ENCODE measurements at places on chromosomes 2 and 18.
A peak's percentile ranks its signal among the peaks of the same experiment; 100 is the strongest.

- no peak for DNase-seq
Observed at GRCh38 chr2:149892563-149892962, 305.0 kb upstream of the MMADHC start.

DNA sequence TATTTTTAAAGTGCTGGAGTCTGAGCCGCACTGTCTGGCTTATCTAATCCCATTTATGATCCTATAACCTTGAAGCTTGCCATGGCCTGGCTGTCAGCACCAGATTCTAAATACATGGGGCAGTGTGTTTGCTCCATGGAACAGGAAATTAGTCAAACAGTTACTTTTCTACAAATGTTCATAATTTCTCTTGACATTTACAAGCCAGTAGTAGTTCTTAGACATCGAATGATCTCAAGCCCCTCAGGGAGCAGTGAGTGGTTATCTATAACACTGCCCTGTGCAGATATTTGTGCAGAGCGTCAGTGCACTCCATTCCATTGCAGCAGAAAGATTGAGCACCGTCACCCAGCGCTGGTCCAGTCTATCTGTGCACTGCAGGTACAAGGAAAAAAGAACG, 205.2 kb downstream of the AGPS start:
- no peak for DNase-seq

- peak; percentile 45 for DNase-seq
Observed at GRCh38 chr2:189165656-189166380, 13.7 kb downstream of the COL5A2 start.

DNA sequence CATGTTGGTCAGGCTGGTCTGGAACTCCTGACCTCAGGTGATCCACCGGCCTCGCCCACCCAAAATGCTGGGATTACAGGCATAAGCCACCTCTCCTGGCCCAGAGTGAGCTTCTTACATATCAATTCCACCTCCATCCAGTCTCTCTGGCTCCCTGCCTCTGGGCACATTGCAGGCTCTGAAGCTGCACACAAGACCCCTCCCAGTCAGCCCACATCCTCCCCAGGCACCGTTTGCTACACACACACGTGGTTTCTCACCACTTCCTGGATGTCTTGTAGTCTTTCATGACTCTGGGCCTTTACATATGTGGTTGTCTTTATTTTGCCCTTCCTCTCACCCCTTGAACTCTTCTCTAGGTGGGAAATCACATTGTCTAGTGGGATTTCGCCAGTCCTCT, 64.0 kb upstream of the CABLES1 start:
- DNase-seq = no peak

DNA sequence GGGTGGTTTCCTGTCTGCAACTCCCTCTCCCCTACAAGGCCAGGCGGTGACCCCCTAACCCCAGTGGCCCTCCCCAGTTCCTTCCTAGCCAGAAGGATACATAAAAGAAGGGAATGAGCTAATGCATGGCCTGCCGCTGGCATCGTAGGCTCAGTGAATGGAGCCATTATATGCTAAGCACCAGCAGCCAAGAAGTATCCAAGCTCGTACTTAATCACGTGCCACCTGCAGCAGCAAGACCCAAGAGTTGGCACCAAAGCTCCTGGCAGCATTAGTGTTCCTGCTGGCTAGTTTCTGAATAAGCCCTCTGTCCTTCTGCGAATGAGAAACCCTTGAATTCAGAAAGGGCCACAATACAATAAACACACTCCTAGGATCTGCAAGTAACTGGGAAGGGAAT, 4.3 kb downstream of the DBI start:
- DNase-seq = no peak

All from fibroblast of gingiva (primary cell).